ENCODE measurements at places on chromosomes 12 and 14.

DNA sequence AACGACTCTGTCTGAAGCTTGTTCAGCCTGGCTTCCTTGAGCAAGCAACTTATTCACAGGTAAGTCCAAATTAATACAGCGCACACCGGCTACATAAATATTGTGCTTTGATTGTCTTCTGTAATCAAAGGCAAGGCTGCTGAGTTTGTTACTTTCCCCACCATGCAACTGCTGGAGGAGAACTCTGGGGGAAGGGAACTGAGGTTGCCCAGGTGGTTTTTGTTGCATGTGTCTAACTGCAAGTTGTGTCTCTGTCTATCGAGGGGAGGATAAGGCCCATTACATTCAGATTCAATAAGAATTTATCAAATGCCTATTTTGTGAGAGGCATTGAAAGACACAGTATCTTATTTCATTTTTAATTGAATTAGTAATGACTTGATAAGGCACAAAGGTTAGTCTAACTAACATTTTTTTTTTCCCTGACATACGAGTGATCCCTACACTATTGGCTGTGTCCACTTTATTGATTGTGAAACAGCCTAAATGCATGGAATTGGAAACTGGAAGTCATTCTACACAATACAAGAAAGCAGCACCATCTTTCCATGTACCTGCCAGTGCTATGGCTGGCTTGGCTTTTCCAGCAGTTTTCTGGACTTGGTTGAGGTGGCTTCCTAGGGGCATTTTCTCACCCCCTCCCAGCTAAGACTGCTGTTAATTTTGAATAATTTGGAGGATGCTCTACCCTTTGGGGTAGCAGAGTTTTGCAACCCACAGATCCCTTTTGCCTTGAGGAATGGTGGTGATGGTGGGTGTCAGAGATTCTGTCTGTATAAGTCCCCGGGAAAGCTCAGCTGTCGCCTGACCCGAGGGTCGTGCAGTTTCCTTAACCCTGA, 951 bp upstream of the CHST11 start:
- no peak for DNase-seq

DNA sequence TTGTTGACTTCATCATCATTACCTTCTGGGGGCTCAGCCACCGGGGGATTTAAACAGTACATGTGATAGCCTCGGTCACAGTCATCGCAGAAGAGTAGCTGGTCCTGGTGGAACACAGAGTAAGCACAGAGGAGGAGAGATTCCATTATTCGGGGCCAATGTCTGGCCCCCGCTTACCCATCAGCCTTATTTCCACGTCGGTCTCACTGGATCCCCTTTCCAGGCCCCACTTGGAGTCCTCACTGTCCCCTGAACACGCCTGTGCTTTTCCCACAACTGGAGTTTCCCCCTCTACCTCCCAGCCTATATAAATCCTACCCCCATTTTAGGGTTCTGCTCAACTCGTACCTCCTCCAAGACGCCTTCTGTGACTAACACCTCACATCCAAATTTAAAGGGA, 274.0 kb downstream of the DPF3 start:
- DNase-seq = no peak

- DNase-seq = no peak
Observed at GRCh38 chr12:11756523-11756922, 107.0 kb downstream of the ETV6 start.

- DNase-seq = no peak
Observed at GRCh38 chr12:24297516-24297915, 348.0 kb upstream of the SOX5 start.

GRCh38 chr12:128844031-128844635, 9.1 kb upstream of the GLT1D1 start:
- DNase-seq = no peak

DNA sequence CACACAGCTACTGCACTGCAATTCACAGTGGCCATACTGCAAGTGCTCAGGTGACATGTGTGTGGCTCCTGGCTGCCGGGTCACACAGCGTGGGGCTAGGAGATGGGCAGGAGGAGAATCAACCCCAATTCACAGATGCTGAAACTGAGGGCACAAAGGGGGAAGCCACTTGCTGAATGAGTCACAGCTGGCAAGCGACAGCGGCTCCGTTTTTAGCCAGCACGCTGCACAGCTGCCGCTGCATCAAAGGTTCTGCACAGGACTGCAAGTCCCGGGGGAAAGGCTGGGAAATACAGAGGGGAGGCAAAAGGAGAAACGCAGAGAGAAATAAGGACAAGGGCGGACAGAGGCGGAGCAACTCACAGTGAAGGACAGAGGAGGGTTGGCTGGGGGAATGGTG, 57.9 kb downstream of the KDM2B start:
- DNase-seq = no peak

DNA sequence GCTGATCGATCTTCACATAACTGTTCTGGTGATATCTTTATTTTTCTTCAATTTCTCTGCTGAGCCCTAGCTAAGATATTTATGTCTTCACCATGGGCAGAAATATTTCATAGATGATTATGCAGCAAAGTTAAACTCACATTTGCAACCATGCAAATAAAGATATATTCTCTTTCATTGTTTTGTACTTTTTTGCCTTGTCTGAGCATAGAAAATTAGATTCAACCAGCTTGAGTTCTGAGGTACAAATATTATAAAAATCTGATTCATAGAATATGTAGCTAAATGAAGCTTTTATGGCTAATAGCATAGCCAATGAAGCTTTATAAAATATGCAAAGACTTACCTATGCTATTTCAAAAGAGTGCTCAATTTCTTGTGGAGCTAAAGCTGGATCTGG, at the start of gene TAS2R13:
Gene TAS2R13 (minus strand): TSS at position 101 of the 400 bp plus-strand sequence. CDS start 264 bp downstream, outside the sequence.
- DNase-seq = no peak

DNA sequence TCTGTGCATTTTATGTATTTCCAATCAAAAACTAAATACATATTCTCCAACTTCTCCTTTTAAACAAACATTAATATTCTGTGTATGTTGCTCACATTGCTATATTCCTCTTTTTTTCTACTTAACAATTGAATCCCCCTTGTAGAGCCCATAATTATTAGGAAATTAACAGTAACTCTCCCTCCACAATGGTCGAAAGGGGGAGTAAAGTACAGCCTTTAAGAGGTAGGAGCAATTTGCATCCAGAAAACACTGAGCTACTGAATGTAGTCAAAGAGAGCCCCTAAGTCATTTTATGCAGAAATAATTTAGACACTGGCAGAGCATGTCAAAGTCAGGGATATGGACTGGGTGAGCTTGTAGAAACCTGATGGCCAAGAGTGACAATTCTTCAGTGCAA, 57.2 kb upstream of the SCN8A start:
- no peak for DNase-seq

DNA sequence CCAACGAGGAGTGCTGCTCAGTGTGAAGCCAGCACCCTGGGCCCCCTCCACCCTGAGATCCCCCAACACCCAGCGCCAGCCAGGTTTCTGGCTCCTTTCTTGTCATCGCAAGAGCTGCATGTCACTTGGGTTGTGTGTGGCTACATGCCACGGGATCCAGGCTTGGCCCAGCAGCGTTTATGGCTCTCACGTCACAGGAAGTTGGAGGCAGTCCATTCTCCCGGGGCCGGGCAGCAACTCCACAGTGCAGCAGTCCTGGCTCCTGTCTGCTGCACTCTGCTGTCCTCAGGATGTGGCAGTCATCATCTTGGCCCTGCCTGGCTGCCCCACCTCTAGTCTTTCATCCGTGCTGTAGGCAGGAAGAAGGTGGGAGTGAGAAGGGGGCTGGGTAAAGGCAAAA, 78.3 kb downstream of the AACS start:
- DNase-seq = no peak

DNA sequence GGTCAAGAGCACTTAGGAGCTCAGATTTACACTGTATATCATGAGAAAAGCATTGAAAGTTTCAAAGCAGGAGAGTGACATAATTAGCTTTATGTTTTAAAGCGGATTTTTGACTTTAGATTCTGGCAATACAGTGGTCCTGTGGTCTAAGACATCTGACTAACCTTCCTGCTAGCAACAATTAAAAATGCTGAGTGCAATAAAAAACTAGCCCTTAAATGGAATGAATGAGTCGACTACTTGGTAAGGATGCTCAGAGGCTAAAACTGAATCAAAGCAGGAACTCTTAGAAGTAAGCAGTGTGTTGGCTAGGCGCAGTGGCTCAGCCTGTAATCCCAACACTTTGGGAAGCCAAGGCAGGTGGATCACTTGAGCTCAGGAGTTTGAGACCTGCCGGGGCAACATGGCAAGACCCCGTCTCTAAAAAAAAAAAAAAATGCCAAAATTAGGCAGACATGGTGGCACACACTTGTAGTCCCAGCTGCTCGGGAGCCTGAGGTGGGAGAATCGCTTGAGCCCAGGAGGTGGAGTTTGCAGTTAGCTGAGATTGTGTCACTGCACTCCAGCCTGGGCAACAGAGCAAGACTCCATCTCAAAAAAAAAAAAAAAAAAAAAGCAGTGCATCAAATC, 18.9 kb downstream of the BICD1 start:
- no peak for DNase-seq

GRCh38 chr12:77047341-77048109, 17.8 kb downstream of the E2F7 start:
- DNase-seq = no peak

GRCh38 chr14:51012055-51012454, 67.8 kb upstream of the PYGL start:
- no peak for DNase-seq

DNA sequence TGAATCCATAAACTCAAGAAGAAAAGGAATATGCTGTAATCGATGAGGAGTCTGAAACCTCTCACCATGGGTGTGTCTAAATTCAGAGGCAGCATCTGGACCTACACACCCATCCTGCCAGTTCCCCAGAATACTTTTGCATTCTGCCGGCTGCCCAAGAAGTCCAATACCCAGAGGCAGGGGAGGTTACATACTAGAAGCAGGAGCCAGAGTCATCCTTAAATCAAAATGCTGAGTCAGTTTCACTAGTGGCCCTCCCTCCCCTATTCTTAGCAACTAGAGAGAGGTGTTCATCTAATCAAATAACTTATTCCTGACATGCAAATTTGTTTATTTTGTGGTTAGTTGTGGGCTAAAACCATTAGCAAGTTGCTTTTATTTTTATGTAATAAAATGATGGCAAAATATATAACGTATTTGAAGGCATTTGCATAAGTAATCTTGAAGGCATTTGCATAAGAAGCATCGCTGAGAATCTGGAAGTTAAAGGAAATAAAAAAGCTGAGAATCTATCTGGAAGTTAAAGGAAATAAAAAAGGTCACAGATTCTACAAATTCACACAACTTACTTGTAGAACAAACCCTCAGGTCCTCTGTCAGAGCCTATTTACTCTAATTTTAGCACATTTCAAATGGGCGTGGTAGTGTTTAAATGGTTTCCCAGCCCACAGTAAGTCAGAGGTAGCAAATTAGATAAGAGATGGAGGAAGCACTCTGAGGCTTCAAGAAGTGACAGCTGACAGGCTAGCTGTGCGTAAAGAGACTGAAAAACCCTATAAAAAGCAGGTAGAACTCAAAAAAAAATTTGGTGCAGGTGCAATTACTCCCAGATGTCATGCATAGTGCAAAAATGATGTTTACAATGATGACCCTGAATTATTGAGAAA, 7.8 kb downstream of the BHLHE41 start:
- DNase-seq = no peak

GRCh38 chr14:85579942-85580341, 50.0 kb downstream of the FLRT2 start:
- no peak for DNase-seq

DNA sequence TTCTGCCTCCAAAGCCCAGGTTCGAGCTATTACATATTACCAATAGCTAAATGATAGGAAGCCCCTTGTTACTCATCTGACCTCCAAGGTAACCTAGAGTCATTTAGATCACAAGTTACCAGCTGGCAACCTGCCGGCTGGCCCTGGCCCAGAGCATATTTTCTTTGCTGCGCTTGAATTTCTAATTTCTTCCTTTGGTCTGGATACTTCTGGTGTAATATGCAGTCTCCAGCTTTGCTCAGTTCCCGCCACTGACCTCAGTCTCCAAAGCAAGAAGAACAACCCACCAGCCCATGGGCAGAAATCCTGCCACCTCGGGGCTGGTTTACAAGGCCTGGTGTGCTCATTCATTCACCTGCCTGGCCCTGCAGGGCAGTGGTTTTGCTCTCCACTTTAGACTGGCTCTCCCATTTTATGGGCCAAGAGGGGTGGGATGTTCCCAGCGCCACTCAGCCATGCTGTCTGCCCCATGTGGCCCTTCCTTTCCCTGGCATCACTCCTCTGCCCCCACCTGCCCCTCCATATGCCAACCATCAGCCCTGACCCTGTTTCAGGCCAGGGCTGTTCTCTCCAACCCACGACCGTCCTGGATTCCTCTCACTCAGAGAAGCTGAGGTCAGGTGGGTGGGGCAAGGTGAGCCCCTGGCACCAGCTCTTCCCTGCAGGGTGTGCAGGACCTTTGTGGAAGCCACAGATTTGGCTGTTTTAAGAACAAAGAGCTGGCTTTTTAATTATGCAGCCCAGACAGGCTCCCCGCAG, 76.0 kb downstream of the PRIMA1 start:
- no peak for DNase-seq

DNA sequence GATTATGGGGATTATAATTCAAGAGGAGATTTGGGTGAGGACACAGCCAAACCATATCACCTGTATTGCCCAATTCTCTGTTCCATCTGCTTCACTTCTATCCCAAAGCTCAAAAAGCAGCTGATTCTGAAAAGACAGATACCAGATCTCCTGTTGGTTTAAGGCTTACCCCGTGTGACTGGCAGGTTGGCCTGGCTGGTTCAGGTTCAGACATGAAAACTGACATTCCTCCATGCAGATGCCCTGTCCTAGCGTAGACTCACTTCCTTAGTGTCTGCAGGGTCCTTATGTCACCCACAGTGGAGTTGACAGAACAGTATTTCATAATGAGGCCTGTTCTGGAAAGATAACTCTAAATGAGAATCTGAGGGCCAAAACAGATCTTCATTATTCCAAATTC, 61.1 kb upstream of the FLRT2 start:
- no peak for DNase-seq

DNA sequence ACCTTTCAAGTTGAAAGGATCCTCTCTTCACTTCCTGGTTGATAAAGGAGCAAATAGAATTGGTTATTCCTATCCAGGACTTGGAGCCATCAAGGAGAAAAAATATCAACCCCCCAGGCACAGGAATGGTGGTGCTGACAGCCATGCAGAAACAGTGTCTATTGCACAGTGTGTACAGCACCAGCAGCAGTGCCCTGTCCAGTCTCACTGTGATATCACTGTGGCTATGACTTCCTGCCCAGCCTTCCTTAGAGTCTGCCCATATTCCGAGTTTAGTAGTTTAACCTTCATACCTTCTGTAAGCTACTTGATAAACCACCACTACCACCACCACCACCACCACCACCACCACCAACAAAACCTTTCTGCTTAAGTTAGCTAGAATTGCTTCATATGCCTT, 45.1 kb upstream of the FERMT2 start:
- no peak for DNase-seq

DNA sequence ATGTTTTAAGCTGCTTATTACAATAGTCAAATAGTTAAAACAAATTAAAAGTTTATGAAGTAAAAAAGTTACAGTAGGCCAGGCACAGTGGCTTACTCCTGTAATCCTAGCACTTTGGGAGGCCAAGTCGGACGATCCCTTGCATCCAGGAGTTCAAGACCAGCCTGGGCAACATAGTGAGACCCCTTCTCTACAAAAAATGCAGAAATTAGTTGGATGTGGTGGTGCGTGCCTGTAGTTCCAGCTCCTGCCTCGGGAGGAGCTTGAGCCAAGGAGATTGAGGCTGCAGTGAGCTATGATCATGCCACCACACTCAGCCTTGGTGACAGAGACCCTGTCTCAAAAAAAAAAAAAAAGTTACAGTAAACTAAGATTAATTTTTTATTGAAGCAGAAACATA, 142.6 kb downstream of the MIPOL1 start:
- no peak for DNase-seq
